ENCODE measurements at places on chromosomes 2 and 18.
A peak's percentile ranks its signal among the peaks of the same experiment; 100 is the strongest.

GRCh38 chr2:237201461-237202287 lies 116.0 kb downstream of the COPS8 start:
- DNase-seq = no peak

DNA sequence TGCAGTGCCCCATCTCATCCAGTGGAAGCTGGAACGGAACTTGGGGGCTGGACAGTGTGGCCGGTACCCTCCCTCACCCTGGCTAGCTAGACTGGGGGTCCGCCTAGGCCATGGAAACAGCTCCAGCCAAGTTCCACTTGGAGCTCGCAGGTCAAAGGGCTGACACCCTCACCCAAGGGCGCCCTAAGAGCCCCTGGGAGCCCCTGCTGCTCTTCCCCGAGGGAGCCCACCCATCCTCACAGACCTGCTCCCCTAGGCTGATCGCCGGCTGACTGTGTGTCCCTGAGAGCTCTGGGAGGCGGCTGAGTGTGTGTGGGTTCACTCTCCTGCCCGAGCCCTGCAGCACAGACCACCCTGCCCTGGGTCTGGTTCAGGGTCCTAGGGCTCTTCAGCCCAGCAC lies 118.2 kb upstream of the OTOS start:
- no peak for DNase-seq

DNA sequence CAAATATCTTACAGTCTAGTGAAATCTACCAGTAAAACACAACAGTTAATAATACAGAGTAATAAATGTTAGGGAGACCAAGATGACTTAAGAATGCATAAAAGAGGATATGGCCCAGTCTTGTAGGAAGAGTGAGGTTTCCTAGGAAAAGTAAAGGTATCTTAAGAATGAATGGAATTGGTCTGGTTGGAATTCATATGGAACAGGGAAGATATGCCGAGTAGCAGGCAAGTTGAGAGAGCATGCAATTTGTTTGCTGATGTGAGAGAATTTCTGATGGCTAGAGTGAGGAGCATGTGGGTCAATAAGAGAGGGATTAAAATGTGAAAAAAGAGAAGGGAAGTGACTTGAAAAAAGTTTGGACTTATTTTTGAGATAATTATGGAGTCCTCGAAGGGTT lies 512.9 kb upstream of the ZEB2 start:
- DNase-seq = no peak

DNA sequence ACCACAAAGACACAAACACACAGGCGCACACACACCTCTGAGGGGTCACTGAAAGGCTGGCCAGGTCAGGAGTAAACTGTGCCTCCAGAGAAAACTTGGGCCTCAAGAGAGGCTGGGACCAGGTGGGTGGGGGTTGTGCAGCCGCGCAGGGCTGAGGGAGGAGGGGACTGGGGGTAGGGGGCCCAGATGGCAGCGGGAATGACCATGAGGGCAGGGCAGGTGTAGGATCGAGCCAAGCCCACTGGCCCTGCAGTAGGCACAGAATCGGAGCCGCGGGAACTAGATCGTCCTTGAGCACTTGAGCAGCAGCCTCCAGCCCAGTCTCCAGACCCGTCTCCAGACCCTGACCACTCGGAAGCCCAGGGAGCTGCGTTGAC lies 36.8 kb downstream of the ANKMY1 start:
- DNase-seq = no peak

DNA sequence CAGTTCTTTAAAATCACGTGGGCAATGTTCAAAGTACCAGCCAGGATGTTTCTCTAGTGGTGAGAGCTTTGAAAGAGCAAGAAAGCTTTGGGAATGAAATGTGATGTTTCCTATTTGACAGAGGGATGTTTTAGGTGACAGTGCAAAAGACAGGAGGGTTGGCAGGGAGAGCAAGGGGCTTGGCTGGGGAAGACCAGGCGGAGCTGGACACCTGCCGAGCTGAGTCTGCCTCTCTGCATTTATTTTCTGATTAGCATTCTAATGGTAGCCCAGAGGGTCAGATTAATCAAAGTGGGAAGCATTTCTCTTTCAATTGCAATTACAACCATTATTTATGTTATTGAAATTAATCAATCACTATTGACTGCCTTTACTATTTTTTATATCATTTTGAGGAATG lies 145.4 kb upstream of the RAB12 start:
- no peak for DNase-seq

DNA sequence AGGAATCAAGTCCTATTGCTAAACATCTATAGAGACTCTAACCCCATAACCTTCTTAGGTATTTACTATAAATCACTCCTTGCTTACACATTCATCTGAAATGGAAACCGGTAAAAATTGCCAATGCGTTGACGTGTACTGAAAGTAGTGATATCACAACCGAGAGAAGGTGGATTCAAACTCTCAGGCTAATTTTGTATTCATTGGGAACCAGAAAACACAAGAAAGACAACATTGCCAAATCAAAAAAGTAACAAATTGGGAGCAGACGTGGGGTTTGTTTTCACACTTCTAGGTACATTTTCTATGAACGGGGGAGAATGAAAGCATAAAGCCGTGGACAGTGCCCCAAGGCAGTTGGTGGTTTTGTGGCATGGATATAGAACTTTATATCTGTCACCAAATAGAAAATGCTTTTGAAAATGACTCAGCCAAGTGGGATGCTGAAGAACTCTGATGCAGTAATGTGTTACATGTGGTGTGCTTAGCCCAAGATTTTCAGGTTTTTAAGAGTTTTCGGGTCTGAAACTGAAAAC lies 155.1 kb upstream of the RASGRP3 start:
- no peak for DNase-seq

- DNase-seq = no peak
These were observed 20.1 kb downstream of the ARL4C start for GRCh38 chr2:234476766-234477165.

- DNase-seq = no peak
These were observed 67.2 kb upstream of the SMAD7 start for GRCh38 chr18:49017813-49018553.

GRCh38 chr18:9764011-9764481 lies 55.9 kb downstream of the RAB31 start:
- no peak for DNase-seq

DNA sequence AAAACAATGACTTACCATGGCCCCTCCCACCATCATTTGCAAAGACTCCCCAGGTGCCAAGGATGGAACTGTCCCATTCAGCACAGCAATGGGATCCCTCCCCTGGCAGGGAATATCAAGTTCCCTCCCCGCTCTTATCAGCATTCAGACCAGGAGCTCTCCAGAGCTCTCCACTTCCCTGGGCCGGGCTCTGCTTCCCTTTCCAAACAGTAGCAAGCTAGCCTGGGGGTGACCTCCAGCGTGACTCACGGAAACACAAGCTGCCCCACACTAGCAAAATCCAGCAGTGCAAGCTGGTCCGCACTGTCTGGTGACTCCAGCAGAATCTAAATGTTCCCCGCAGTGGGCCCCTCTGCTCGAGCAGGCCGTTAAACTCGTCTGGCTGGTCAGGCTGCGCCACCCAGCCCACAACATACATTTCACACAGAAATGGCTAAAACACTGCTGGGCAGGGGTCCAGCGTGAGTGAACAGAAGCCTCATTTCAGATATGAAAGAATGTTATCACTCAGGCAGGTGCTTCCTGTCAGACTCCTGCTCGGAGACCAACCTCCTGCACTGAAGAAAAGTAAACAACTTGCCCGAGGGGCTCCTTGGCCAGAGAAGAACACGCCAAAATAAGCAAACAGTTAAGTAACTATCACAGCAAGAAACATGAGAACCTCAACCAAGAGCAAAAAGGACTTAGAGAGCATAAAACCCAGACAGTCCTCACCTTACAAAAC lies 33.9 kb downstream of the STAT1 start:
- DNase-seq = peak; percentile 78

DNA sequence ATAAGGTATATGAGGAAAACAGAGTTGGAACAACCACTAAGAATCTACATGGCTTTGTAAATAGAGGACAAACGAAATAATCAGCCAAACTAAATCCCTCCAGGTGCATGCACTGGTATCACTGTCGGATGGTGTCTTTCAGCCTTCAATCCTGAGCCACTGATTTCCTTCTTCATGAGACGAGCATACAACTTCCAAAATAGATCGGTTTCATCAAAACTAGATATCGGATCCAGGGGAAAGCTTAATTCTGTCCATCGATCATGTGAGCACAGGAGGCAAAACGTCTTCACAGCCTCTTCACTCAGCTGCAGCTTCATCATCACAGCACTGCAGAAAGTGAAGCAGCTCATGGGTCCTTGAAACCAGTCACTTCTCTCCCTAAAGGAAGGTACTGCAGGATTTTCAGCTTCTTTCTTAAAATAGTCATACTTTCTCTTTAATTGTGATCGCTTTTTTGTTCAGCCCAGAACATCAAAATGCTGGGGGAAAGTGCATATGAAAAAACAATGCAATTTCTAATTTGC lies 80.5 kb downstream of the DTNB start:
- no peak for DNase-seq

GRCh38 chr2:145832681-145833080 lies 1312.8 kb upstream of the ZEB2 start:
- DNase-seq = no peak

- no peak for DNase-seq
These were observed 218.0 kb upstream of the KCNJ3 start for GRCh38 chr2:154480521-154480920.

DNA sequence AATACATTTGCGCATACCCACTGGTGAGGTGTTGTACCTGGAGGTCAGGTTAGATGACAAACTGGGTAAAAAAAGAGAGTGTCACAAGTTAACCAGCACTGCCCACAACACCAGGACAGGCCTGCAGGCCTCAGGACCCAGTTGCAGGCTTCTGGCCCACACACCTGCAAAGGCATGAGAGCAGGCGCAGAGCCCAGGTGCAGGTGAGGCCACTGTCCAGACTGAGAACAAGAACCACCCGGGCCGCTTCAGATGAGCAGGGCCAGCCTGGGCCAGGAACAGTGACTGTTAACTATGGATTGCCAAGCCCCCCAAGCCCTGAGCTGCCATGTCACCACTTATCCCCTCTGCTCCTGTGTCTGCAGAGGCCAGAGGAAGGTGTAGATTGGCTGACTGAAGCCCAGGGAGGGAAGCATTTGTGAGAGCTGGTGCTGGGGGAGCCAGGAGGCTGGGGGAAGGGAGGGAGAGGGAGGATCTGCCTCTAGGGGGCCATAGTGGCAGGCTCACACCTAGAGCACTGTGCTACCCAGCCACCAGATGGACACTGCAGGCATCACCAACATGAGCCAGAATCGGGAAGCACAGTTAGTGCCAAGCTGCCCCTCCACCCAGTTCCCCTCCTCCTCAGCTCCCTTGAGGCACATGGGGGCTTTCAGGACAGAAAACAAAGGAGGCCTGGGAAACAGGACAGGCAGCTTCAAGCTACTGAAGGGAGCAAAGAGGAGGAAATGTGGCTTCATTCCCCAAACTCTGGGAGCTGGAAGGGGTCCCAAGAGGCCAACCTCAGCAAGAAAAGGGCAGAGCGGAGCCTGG lies 35.4 kb downstream of the SFXN5 start:
- DNase-seq = no peak

DNA sequence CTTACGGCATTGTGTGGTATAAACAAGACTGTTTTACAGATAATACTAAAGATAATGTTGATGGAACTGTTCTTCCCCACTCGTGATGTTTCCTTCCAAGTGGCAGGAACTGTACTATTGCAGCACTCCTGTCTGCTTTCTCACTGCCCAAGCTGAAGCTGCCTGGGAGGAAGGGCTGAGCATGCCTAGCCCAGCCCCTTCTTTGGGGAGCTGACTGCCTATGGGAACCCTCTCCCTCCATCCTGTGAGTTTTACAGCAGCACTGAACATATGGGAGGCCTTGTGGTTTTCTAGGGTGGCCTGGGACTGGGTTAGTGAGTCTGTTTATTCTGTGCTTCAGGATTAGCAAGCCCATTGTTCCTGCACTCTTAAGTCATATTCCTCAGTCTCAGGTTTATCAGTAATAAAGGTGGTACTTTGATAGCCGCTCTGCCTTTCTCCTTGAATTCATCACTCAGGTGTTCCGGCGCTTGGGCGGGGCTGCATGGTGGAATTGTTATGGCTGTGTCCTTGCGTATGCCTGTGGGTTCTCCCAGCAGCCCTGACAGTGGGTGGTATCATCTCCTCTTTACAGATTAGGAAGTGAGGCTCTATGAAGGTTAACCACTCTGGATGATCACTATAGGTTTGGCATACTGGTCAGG lies 379.7 kb downstream of the PTPRM start:
- no peak for DNase-seq
